Cerebellar cortex (tissue), 1 donor: ENCODE measurements at places on chromosomes 1 and 21.

- DNase-seq, result peak; percentile 61
These were observed 203.0 kb downstream of the PLPP3 start for GRCh38 chr1:56376188-56376984.

GRCh38 chr21:34156957-34157356 is 83.6 kb downstream of the MRPS6 start:
- DNase-seq, result no peak

- no peak for DNase-seq
These were observed 280.5 kb upstream of the VAMP3 start for GRCh38 chr1:7490576-7490975.

GRCh38 chr1:31605908-31606427 is 11.5 kb upstream of the HCRTR1 start:
- DNase-seq, result no peak

DNA sequence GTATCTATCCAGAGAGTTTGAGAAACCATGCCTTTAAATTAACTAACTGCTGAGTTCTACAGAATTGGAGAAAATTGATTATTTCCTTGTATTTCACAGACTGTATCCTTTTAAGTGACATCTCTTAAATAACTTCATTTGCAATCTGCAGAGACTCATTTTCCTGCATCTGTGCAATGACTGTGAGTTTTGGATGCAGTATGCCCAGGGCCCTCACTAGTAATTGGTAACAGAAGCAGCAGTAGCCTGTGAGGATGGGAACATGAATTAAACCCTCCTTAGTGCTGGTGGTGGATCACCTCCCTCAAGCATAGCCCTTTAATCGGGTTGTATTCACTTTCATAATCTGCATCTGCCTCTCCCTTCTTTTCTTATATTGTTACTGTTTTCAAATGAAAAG is 21.7 kb upstream of the SH3D21 start:
- DNase-seq, result no peak

GRCh38 chr1:202247104-202247503 is 53.5 kb downstream of the LGR6 start:
- DNase-seq, result no peak

GRCh38 chr1:25872713-25873112 is 2.8 kb downstream of the PAQR7 start:
- DNase-seq, result no peak

- no peak for DNase-seq
These were observed 209.4 kb downstream of the PTPRC start for GRCh38 chr1:198848206-198848605.

DNA sequence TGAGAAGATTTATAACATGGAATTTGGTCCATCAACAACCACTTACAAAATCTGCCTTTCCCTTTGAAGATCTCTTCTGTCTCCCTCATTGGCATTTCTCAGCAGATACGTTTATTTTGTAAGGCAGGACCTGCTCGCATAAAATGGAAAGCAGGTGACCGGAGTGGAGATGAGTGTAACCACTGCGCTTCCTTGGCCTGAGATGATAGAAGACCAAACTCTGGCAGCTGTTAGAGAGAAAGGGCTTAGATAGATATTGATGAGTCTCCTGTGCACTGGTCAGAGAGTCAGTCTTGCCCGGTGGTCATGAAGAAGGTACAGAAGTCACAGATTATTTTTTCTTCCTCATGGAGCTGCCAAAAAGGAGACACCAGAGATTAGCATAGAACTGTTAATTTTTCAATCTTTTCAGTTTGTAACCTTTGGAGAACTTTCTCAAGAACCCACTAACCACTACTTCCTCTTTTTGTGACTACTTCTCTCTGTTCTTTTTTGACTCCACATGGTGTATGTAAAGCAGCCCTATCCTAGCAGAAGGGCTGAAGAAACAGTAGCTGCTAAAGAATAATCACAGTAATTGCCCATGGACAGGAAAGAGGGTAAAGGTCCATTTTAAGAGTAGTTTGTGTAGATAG is 47.6 kb downstream of the FCRL3 start:
- no peak for DNase-seq

DNA sequence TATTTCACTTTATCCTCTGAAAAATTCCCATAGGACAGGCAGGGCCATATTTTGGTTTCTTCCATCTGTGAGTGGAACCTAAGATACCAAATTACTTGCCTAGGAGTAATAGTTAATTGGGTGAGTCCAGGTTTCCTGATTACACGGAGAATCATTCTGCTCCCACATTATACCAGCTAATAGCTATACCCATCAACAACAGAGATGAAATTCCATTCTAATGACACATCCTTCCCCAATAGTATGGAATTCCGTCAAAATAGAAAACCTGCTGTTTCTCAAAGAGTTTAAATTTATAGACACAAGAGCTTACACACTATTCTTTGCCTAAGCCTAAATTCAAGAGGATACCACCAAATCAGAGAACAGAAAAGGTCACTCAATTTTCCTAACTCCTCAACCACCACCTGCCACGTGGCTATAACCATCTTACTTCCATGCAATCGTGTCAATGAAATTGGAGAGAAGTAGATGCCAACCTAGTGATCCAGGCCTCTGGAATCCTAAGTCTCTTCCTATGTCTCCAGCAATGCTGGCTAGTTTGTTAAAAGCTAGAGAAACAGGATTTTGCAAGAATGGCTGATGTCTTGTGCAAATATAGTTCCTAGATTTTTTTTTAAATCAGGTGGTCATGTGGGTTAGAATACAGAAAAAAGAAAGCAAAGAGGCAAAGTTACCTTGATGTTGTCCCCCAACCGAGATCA is 6.2 kb downstream of the PPT1 start:
- DNase-seq, result no peak

- no peak for DNase-seq
These were observed 473.0 kb upstream of the ADGRL2 start for GRCh38 chr1:81327743-81328142.

GRCh38 chr1:45787905-45788304 is 15.5 kb upstream of the MAST2 start:
- DNase-seq, result no peak

- no peak for DNase-seq
These were observed 41.7 kb downstream of the PLXNA2 start for GRCh38 chr1:208202333-208202995.

GRCh38 chr1:116292929-116293725 is 79.9 kb upstream of the ATP1A1 start:
- DNase-seq, result no peak

DNA sequence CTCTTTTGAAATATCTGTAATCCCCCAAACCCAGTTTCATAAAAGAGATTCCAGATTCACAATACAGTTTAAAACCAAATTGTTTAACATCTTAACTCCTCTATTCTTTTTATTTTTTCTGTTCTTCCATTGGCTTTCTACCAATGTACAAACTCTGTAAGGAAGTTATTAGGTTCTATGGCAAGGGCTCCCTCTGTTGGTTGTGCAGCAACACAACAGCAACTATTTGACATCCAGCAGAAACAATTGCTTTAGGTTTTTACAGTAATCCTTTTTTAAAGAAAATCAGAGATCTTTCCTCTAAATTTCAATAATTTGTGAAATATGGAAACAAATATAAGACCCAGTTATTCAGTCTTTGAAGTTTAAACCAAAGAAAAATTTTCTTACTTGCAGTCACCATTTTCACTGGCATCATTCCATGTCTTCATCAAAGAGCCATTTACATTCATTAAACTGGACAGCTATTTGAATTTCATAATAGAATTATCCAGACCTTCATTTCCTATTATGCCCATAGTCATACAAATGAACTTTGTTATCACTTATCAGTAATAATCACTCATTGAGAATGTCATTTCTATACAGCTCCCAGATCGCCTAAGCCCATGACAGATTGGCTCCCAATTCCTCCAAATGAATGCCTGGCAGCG is 46.5 kb upstream of the RNF11 start:
- DNase-seq, result peak; percentile 66

DNA sequence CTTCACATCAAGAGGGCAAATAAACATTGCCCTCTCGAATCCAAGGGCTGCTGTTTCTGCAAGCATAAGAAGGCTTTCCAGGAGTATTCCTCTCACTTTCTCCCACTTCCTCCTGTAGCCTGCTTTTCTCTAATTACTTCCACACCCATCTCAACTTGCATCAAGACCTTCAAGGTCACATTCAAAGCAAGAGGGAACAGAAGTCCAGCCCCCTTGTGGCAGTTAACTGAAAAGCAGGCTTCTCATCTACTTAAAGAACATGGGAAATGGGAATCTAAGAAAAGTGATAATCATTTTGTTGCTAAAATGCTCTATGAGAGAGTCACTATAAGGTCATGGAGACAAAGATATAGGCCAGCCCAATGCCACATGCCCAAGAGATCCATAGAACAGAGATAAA is 874.4 kb downstream of the KCNT2 start:
- DNase-seq, result no peak

GRCh38 chr1:152747831-152748230 is 10.0 kb upstream of the KPRP start:
- DNase-seq, result no peak

GRCh38 chr1:52613636-52614373 is 11.6 kb downstream of the GPX7 start:
- DNase-seq, result no peak

DNA sequence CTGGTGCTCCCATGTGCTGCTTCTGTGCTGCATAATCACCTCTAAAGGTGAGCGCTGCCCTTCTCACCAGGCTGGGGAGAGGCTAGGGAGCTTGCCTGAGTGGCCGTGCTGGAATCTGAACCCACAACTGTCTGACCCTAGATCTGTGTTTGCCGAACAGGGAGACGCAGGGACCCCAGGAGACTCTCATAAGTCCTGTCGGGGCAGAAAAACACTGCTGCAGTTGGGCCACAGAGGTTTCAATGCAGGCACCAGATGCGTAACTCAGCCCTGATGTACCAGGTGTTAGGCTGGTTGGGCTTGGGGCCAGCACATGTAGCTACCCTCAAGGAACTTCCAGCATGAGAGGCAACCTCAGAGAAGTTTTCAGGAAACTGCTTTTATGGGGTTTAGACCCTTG is 49.5 kb upstream of the DMRTB1 start:
- no peak for DNase-seq

DNA sequence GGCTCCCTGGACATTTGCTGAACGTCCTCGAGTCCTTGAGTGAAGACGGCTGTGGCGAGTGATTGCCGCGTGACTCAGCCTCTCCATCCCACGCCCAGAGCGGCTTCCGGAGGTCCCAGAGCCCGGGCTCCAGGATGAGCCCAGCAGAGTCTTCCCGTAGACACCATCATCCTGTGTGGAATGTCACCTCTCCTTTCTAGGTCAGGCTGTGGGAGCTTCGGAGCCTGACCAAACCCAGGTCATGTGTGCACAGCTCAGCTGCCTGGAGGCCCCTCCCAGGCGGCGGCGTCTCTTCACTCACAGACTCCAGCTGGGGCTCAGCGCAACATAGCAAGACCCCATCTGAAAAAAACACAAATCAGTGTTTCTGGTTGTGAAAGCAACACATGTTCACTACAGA is 38.2 kb downstream of the PRKCZ start:
- peak; percentile 59 for DNase-seq

GRCh38 chr21:34971656-34972055 is 77.4 kb downstream of the RUNX1 start:
- DNase-seq, result no peak

- no peak for DNase-seq
These were observed 27.8 kb downstream of the WNT2B start for GRCh38 chr1:112536561-112536960.

GRCh38 chr1:226082959-226083301 is 20.4 kb downstream of the H3-3A start:
- DNase-seq, result peak; percentile 83

DNA sequence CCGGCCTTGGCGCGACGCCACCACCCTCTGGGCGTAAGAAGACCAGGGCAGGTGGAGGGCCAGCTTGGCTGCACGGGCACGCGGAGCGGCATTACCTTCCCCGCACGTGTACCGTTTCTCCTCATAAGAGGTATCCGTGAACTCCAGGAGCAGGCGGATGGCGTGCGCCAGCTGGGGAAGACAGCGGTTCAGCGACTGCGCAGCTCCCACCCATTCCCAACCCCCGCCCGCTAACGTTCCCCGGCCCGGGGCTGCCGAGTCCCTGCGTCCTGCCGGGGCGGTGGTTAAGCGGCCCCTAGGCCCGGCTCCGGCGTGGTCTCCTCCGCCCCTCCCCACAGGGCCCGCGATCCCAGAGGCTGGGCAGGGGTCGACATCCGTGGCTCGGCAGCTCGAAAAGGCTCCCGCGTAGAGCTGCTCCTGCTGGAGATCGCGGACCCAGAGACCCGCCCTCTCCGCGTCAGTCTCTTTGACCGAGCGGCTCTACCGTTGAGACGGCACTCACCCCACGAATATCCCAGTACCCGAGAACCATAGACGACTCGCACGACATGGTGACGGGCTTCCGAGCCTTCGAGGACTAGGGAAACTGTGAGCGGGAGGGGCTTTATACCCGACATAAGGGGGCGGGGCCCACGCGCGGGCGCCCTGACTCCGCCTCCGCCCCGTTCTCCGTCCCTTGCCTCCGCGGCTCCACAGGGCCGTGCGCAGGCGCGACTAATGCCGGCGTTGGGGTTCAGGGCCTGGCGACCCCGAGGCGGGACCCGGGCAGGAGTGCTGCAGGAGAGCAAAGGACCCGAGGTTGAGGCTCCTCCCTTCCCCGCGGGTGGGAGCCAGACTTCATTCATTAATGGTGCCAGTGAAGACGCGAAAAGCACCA is 862 bp downstream of the GSTM3 start:
- peak; percentile 79 for DNase-seq

DNA sequence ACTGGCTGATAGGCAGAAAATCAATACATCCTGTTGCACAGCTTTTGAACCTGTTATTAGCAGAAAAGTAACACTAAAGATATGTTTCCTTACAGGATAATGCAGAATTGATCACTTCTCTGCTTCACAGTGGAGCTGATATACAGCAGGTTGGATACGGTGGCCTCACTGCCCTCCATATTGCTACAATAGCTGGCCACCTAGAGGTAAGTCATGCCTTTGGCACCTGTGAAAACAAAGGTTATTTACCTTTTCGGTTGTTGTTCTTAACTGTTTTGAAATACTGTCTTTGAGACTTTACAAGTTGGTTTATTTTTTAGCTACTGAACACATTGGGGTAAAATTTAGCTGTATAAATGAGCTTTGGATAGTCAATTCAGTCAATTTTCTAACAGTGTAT is 36.3 kb downstream of the TNNI3K start:
- no peak for DNase-seq

- DNase-seq, result no peak
These were observed at the start of gene CD48 for GRCh38 chr1:160711602-160712311. TSS of gene CD48 (minus strand) at chr1:160711822. CDS start at chr1:160711763, 59 bp downstream.

DNA sequence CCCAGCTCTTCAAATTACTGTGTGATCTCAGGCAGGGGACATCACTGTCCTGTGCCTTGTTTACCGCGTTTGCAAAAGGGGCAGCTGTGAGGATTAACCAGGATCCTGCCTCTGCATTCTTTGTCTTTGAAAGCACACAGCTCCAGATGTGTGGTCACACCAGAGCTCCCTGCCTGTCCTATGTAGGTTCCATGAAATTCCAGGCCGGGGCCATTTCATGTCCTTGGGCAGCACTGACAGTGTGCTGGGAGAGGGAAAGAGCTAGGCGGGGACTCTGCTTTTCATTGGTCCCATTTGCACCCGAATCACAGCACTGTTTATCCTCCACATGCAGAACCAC is 42.2 kb upstream of the SELENON start:
- no peak for DNase-seq

- DNase-seq, result no peak
These were observed 54.7 kb downstream of the KDM1A start for GRCh38 chr1:23074012-23074411.
